ENCODE measurements at places on chromosomes 11 and 22.

DNA sequence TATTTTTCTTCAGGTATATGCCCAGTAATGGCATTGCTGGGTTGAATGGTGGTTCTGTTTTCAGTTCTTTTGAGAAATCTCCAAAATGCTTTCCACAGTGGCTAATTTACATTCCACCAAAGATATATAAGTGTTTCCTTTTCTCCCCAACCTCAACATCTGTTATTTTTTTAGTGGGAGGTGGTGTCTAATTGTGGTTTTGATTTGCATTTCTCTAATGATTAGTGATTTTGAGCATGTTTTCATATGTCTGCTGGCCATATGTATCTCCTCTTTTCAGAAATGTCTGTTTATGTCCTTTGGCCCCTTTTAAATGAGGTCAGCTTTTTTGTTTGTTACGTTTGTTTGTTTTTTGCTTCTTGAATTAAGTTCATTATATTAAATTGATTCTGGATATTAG lies 760.2 kb downstream of the KCNA4 start:
- no peak for DNase-seq

DNA sequence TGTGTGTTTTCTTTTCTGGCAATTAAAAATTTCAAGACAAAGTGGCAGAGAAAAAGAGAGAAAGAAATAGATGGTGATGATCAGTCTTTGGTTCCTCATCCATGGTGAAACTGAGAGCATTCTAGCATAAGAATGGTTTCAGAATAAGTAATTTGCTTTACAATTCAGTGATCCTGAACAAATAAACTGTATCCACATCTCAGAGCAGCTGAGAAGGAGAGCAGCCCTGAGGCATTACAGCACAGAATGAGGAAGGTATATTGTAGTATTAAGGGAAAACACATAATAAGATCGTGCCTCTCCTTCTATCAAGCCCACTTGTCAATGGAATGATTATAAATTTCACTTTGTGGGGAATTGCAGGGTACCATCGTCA lies 17.4 kb downstream of the LUZP2 start:
- DNase-seq: no peak

DNA sequence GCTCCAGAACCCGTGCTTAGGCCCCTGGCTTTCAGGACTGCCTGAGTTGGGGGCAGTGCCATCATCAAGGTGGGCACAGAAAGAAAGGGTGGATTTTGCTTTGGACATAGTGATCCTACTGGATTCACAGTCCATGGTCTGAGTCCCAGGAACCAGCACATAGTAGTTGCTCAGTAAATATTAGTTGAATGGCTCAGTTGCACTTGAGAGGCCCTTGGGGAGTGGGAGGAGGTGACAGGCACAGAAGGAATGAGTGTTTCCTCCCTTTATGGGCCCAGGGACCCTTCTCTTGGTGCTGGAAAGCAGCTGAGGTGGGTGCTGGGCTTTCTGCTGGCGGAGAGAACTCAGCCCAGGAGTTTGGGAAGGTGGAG lies 16.6 kb downstream of the ARHGEF17 start:
- no peak for DNase-seq

- no peak for DNase-seq
These were observed 6.0 kb downstream of the APOL1 start for GRCh38 chr22:36258701-36259614.

- DNase-seq: no peak
These were observed 74.7 kb upstream of the DRD2 start for GRCh38 chr11:113549611-113550578.

GRCh38 chr11:43756575-43756974 lies 76.0 kb downstream of the HSD17B12 start:
- DNase-seq: no peak

- no peak for DNase-seq
These were observed 29.3 kb upstream of the TCF20 start for GRCh38 chr22:42299586-42300258.

- no peak for DNase-seq
These were observed 1313.1 kb downstream of the JRKL start for GRCh38 chr11:97702951-97703350.

GRCh38 chr22:28464127-28464526 lies 215.5 kb downstream of the TTC28 start:
- no peak for DNase-seq

DNA sequence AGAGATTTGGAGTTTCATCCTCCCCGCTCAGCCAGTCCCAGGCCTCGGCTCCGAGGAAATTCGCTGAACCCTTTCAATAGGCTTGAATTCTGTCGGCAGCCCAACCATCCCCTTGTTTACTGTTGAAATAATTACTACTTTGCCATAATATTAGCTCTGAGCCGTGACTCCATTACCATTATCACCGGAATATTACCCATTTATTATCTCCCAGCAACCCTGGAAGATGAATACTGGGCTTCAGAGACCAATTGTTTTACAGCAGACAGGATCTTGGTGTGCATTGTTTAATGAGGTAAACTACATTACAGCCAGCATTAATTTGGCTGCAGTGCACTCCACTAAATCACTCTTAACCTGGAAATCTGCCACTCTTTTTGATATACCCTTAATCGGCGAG lies 867.4 kb downstream of the NTM start:
- DNase-seq: no peak

DNA sequence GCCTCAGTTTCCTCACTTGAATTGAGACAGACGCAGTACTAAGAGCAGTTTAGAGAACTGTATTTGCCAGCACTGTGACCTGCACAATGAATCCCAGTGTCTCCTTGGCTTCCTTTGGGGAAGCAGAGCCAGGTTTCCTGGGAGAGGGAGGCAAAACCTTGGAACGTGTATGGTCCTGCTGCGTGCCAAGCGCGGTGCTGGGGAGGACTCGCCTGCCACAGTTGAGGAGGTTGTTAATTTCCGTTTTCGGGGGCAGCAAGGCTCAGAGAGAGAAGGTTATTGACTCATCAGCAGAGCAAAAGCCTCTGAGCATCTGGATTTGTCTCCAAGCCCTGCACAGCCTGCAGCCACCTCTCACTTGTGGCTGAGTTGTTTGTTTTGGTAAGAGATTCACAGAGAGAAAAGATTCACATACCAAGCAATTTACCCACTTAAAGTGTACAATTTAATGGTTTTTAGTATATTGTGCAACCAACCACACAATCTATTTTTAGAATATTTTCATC lies 10.8 kb downstream of the SYT12 start:
- DNase-seq: no peak

GRCh38 chr11:106818443-106818842 lies 199.8 kb downstream of the GUCY1A2 start:
- DNase-seq: no peak

GRCh38 chr11:41289408-41289807 lies 170.0 kb downstream of the LRRC4C start:
- no peak for DNase-seq

GRCh38 chr22:49366437-49366836 lies 461.2 kb downstream of the BRD1 start:
- no peak for DNase-seq

- peak; percentile 15 for DNase-seq
These were observed 6.3 kb upstream of the KCNJ5 start for GRCh38 chr11:128884703-128885338.

- no peak for DNase-seq
These were observed 36.4 kb upstream of the ACER3 start for GRCh38 chr11:76824083-76824939.

DNA sequence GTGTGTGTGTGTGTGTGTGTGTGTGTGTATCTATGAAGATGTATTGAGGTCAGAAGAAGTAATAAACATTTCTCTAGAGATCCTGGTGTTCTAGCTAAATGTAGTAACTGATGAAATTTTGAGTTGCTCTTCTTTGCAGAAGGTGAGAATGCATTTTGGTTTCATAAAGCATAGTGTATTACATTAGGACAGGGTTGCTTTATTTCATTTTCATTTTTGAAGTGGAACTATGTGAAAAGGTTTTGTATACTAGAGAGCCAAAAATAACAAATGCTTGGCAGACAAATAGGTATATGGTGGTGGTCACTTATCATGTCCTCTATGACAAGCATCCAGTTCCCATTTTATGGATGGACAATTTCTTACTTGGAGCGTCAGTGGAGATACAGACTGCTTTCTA lies 99.0 kb downstream of the CASP12 start:
- DNase-seq: no peak

DNA sequence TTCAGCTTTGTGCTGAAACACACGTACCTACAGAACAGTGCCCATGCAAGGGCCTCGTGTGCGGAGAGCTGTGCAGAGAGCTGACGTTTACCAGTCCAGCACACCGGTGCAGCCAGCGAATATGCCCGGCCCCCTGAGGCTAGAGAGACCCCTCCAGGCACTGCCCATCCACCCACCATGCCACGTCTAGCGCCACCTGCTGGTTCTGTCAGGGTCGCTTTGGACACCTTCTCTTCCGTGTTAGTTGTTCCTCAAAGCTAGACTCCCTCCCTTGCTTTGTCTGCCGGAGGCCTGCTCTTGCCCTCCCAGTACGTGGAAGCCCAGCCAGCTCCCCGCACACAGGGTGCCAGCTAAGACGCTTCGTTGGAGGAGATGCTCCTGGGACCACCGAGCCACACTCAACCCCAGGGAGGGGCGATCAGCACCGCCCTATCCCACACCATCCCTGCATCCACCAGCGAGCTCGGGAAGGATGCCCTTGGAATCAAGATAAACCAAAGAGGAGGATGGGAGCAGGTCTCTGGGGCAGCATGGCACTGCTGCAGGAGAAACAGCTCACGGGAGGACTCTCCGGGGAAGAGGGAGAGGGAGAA lies 43.4 kb downstream of the CPT1A start:
- peak; percentile 20 for DNase-seq

- DNase-seq: no peak
These were observed 14.0 kb downstream of the TMEM258 start for GRCh38 chr11:61778357-61778886.

- no peak for DNase-seq
These were observed 45.1 kb upstream of the CBX7 start for GRCh38 chr22:39197578-39197977.

- no peak for DNase-seq
These were observed 35.2 kb downstream of the XKR3 start for GRCh38 chr22:16789860-16790493.

DNA sequence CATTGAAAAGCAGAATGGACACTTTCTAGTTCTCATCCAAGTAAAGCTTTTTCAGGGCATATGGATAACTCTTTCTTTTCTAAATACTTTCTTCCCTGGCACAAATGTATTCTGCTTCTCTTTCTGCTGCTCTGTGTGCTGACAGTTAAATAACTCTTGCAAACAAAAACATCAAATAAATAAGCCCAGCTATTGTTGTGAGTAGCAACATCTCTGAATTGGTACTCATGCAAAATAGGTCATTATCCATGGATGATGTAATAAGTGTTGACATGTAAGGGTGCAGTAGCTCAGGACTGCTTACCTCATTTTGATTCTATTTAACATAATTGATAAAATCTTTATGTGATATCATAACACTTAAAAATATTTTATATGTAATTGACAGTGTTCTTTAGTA lies 164.3 kb downstream of the MSANTD4 start:
- DNase-seq: no peak

- DNase-seq: no peak
These were observed 126.7 kb downstream of the TEAD1 start for GRCh38 chr11:12800871-12801270.

- DNase-seq: no peak
These were observed 8.3 kb downstream of the ST3GAL4 start for GRCh38 chr11:126363706-126364248.

DNA sequence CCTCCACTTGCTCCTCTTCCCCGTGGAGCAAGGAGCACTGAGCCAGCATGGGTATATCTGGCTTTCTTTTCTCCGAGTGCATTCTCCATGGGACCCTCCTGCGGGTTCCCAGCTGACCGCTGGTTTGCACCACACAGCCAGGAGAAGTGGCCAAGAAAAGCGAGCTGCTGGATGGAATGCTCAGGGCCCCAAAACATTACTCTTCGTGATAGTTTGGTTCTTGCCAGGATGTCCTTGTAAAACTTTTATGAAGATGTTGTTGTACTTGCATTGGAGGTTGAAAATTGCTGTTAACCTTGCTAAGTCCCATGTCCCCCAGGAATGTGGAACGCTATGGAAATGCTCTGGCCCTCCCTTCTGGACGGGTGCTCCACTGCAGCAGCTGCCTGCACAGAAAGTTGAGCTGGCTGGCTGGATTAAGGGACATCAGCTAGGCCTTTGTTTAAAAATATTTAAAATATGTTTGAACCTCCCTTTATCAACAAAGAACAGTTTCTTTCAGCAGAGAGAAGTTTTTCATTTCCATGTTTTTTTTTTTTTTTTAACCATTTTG lies 68.7 kb downstream of the ZNRF3 start:
- DNase-seq: no peak

DNA sequence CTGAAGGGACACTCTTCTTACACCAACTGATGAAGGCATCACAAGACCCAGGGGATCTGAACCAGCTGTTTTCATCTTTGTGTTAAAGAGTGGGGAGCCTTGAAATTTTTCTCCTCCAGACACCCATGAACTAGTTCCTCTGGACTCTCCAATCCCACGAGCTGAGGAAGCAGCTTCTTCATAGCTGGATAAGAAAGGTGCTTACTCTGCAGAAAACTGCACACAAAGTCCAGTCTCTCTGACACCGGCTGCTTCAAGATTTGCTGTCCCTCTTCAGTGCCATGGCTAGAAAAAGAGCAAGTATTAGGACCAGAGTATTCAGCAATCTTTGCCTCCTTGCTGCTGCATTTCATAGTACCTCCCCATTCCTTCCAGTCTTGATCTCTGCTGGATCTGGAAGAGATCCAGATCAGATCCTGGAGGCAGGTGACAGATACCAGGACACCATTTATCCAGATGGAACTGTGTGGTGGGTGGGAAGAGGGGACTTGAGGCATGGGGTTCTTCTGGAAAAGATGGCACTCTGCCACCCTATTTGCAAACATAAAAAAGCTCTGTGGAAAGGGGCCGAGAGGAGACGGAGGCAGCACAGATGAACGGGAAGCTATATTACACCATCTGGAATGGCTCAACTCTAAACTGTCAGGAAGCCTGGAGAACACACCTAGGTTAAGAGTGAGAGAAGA lies 25.5 kb downstream of the IL18BP start:
- DNase-seq: no peak

DNA sequence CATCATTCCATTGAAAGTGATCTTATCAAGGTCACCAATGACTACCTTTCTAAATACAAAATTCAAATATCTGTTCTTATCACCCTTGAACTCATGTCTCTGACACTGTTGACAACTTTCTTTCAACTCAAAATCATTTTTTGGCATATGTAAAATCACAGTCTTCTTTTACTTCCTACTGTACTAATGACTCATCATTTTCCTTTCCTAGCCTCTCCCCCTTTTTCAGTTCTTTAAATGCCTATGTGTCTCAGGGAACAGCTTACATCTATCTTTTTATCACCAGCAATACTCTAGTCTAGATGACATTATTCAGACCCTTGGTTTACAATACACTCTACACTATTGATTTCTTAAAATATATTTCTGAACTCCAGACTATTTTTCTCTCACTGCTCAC lies 2220.7 kb upstream of the RAG2 start:
- no peak for DNase-seq
